Pulmonary artery endothelial cell (primary cell): ENCODE measurements at places on chromosomes 3 and 15.

GRCh38 chr3:43874290-43874689 lies 183.6 kb downstream of the ABHD5 start:
- no peak for DNase-seq

GRCh38 chr15:50148362-50148963 lies 29.4 kb upstream of the ATP8B4 start:
- no peak for DNase-seq

GRCh38 chr3:183500319-183500718 lies 55.2 kb downstream of the KLHL6 start:
- DNase-seq, result no peak

DNA sequence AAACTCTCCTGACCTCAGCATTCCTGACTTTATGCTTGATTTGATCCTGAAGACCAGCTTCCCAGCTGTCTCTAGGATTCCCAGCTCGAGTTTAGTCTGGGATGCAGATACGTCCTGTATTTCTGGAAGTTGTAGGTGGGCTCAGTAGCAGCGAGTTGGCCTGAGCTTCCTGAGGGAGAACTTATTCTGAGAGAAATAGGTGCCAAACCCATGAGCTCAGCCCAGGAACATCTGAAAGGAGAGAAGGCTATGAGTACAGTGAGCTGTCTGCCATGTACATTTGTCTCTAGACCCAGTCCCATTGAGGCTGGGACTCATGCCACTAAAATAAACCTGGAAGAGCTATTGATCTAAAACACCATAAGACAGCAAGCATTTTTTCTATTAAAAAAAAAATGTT lies 36.6 kb upstream of the SLC9A9 start:
- DNase-seq, result no peak
